Stimulated activated CD8-positive, alpha-beta memory T cell treated with anti-CD3 and anti-CD28 coated beads, Interleukin-2, amount 100 ng/mL, for 1 hour (primary cell): ENCODE measurements at places on chromosomes 2 and 18.

- no peak for DNase-seq
These were observed 13.3 kb upstream of the ZEB2 start for GRCh38 chr2:144533221-144533620.

DNA sequence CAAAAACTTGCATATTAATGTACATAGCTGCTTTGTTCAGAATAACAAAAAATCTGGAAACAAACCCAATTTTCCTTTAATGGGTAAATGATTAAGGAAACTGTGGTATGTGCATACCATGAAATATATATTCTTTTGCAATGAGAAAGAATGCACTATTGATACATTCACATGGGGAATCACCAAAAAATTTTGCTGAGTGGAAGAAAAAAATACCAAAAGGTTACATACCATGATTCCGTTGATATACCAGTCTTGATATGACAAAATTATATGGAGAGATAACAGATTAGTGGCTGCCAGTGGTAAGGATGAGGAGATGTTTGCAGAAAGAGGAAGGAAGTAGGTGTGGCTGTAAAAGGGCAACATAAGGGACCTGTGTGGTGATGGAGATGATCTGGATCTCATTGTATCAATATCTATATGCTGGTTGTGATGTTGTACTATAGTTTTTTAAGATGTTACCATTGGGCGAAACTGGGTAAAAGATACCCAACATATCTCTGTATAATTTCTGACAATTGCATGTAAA is 54.6 kb upstream of the BCL2L11 start:
- DNase-seq = no peak

GRCh38 chr18:44668270-44668975 is 12.3 kb upstream of the SETBP1 start:
- no peak for DNase-seq

DNA sequence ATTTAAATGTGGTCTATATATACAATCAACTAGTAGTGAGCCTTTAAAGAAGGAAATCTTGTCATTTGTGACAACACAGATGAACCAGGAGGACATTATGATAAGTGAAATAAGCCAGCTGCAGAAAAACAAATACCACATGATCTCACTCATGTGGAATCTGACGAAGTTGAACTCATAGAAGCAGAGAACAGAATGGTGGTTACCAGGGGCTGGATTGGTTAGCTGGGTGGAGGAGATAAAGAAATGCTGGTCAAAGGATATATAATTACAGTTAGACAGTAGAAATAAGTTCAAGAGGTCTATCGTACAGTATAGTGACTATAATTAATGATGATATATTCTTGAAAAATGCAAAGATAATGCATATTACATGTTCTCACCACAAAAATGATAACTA is 267.9 kb downstream of the FBXO15 start:
- no peak for DNase-seq

GRCh38 chr18:25100418-25100817 is 251.5 kb downstream of the ZNF521 start:
- no peak for DNase-seq

DNA sequence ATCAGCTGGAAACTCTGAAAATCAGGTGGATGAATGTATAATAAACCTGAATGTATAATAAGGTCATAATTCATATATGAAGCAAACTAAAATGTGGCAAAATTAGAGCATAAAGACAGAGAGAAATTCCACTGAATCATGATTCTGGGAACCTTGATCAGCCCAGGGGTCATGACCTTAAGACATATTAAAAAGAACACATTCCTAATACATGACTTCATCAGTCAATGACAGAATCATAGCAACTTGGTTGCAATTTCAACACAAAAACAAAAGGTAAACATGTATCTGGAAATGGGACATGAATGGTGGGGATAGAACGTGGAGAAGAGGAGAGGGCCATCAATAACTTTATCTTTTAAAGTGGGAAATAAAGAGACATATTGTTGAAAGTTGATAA is 17.6 kb downstream of the AFF3 start:
- no peak for DNase-seq
